ENCODE measurements at places on chromosomes 3 and 15. TPM values are rescaled to one million over a fixed set of nuclear protein-coding genes. Genes with fewer than 3 reads are reported as not detected.

GRCh38 chr15:100434561-100434960 is 92.8 kb upstream of the ADAMTS17 start:
- H3K27me3 ChIP-seq, result peaks cover under 1% of the 10 kb centered on the region
- DNase-seq, result no peak
- H3K27ac ChIP-seq, result no peak overlapping the region
- no peak overlapping the region for H3K4me3 ChIP-seq

Gene SOX2
- 0.39 TPM for total RNA-seq

- no peak overlapping the region for H3K4me3 ChIP-seq
- peaks cover 15% of the 10 kb centered on the region for H3K27me3 ChIP-seq
- DNase-seq, result no peak
- peaks cover 3% of the 10 kb centered on the region for H3K36me3 ChIP-seq
- no peaks in the 10 kb centered on the region for H3K4me1 ChIP-seq
- H3K27ac ChIP-seq, result no peak overlapping the region
Measured at GRCh38 chr3:125967156-125967555, 1.8 kb upstream of the ROPN1B start.

Gene FBXW12
- not detected for total RNA-seq

- no peaks in the 10 kb centered on the region for H3K36me3 ChIP-seq
- H3K27ac ChIP-seq, result no peak overlapping the region
- H3K4me1 ChIP-seq, result no peaks in the 10 kb centered on the region
Measured at GRCh38 chr15:64740311-64741170, 34.8 kb downstream of the RBPMS2 start.

DNA sequence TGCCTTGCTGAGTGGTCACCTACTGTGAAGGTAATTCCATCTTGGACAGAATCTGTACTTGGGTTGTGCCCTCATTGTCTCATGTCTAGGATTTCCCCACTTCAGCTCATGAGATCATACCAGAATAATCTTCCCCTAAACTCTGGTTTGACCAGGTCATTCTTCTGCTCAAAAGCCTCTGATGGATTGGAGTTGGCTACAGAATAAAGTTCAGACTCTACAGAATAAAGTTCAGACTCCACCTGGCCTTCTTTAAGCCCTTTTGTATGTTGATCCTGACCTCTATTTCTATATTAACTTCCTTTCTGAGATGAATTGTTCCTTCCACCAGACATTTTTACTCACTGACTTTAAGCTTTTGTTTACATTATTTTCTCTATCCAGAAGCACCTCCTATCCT is 6.4 kb upstream of the GLCE start:
- H3K36me3 ChIP-seq, result peaks cover 1% of the 10 kb centered on the region
- no peak for DNase-seq
- H3K27ac ChIP-seq, result no peak overlapping the region
- peaks cover 21% of the 10 kb centered on the region for H3K27me3 ChIP-seq

Gene TRIM42
- total RNA-seq, result not detected

DNA sequence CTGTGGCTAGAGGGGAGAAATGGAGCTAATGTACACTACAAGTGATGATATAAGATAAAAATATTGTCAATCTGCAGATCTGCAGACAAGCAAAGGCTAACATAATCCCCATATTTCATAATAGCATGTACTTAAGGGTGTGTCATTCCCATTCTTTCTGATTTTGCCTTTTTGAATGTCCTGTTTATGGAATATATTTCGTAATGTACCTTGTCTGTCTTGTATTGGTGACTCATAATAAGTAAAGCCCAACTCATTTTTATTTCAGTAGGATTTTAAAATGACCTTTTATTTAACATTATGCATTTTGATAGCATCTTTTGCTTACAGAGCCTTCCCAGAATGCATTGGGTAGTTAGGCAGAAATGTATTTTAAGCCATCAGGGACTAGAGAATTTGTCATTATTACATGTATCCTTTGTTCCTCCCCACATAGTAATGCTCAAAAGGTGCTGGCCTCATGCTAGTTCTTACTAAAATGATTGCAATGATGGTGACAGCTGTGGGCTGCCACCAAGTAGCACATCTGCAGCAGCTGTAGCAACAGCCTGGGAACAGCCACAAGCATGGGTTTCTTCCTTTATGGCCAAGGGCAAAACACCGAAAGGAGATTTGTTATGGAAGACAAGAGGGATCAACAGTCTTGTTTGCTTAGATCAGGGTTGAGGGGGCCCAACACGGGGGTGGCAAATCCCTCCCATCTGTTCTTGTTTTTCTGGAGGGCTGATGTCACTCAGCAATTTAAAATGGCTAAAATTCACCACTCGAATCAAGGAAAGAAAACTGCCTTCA is 188.5 kb downstream of the CADPS start:
- H3K36me3 ChIP-seq, result no peaks in the 10 kb centered on the region
- H3K4me3 ChIP-seq, result no peak overlapping the region
- H3K27ac ChIP-seq, result no peak overlapping the region

- H3K27me3 ChIP-seq, result no peaks in the 10 kb centered on the region
- H3K36me3 ChIP-seq, result peaks cover 5% of the 10 kb centered on the region
- no peak for DNase-seq
- no peaks in the 10 kb centered on the region for H3K4me1 ChIP-seq
- no peak overlapping the region for H3K4me3 ChIP-seq
Measured at GRCh38 chr15:40222131-40222530, 16.7 kb upstream of the PAK6 start.

- H3K27me3 ChIP-seq, result no peaks in the 10 kb centered on the region
- H3K36me3 ChIP-seq, result no peaks in the 10 kb centered on the region
- H3K4me3 ChIP-seq, result no peak overlapping the region
- peak overlapping the region; percentile 33 for H3K27ac ChIP-seq
- DNase-seq, result no peak
Measured at GRCh38 chr3:17183951-17184550, 299.3 kb downstream of the PLCL2 start.

GRCh38 chr3:141227752-141228151 is 3.9 kb upstream of the PXYLP1 start:
- H3K27me3 ChIP-seq, result peaks cover 39% of the 10 kb centered on the region
- DNase-seq, result no peak
- H3K4me1 ChIP-seq, result peaks cover 21% of the 10 kb centered on the region
- H3K27ac ChIP-seq, result no peak overlapping the region

DNA sequence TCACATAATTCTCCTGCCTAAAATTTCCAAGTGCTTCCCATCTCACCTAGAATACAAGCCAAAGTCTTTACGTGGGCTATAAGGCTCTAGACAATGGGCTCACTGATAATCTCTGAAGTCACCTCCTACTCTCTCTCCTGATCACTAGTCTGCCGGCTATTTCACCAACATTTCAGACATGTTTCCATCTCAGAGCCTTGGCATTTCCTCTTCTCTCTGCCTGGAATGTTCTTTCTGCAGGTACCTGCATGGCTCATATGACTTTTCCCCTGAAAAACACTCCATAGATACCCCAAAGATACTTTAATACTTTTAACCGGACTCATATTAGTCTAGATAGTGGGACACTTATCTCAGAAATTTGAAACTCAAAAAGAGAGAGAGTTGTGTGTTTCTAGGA is 32.7 kb downstream of the CD200 start:
- no peaks in the 10 kb centered on the region for H3K36me3 ChIP-seq
- H3K27ac ChIP-seq, result peak overlapping the region; percentile 40
- H3K4me3 ChIP-seq, result no peak overlapping the region

DNA sequence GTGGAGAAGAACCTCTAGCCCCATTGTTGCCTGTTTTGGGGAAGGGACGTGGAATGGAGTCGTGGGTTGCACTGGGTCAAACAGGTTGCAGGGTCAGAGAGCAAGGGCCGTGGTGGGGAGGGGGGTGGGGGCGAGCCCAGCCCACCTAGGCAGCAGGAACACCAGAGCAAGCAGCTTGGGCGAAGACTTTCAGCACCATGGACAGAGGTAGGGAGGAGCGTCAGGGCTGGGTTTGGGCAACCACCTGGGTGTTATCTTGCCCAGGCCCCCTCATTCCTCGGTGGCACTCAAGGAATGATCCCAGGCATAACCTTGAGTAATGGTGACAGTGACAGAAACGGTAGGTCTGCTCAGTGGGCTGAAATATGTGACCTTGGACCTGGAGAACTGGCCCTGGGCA is 45.9 kb upstream of the TMEM115 start:
- no peaks in the 10 kb centered on the region for H3K36me3 ChIP-seq
- peaks cover 48% of the 10 kb centered on the region for H3K27me3 ChIP-seq
- H3K27ac ChIP-seq, result no peak overlapping the region
- no peak overlapping the region for H3K4me3 ChIP-seq

- peaks cover 7% of the 10 kb centered on the region for H3K4me1 ChIP-seq
- no peaks in the 10 kb centered on the region for H3K27me3 ChIP-seq
- no peak overlapping the region for H3K4me3 ChIP-seq
- H3K27ac ChIP-seq, result no peak overlapping the region
- DNase-seq, result peak; percentile 28
Measured at GRCh38 chr3:4350789-4351163, 47.6 kb downstream of the SETMAR start.

DNA sequence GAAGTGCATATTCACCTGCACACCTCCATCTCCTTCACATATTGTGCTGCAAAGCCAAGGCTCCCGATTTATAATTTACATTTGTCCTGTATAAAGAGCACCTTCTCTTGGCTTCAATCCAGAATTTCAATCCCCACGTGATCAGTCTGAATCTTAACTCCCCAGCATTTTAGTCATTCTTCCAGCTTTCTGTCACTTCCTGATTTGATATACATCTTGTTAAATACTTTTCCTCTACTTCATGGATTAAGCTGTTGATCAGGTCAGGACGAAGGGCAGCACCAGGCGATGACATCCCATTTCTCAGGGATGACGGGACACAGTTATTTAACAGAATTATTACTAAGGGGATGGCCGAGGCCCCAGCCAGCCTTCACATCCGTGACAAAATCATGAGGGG is 212.5 kb downstream of the EPHB1 start:
- no peak overlapping the region for H3K27ac ChIP-seq
- H3K4me1 ChIP-seq, result no peaks in the 10 kb centered on the region
- no peak for DNase-seq
- no peak overlapping the region for H3K4me3 ChIP-seq

- H3K36me3 ChIP-seq, result peaks cover 6% of the 10 kb centered on the region
- H3K27me3 ChIP-seq, result no peaks in the 10 kb centered on the region
- no peak for DNase-seq
- no peak overlapping the region for H3K27ac ChIP-seq
- H3K4me3 ChIP-seq, result no peak overlapping the region
Measured at GRCh38 chr3:47994180-47994579, 22.0 kb downstream of the MAP4 start.

Gene ISLR
- total RNA-seq, result not detected

Gene CHSY1
- 25.0 TPM for total RNA-seq

GRCh38 chr3:79672075-79672474 is 95.7 kb downstream of the ROBO1 start:
- no peak overlapping the region for H3K27ac ChIP-seq
- H3K4me3 ChIP-seq, result no peak overlapping the region
- H3K36me3 ChIP-seq, result no peaks in the 10 kb centered on the region
- no peaks in the 10 kb centered on the region for H3K4me1 ChIP-seq

DNA sequence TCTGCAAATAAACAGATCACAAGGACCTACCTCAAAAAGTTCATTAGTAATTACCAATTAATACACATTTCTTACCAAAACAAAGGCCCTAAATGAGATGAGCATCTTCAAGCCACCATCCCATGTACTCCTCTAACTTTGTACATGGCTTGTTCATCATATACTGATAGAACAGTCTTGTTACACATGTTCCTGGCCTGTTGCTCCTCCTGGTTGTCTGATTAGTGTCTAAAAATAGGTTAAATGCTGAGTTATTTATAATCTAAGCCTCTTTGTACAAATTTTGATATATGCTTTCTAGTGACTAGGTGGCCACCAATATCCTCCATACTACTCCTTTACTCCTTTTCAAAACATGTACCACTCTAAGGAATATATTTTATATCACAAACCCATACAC is 25.0 kb downstream of the TBC1D5 start:
- no peaks in the 10 kb centered on the region for H3K27me3 ChIP-seq
- no peak overlapping the region for H3K27ac ChIP-seq
- no peaks in the 10 kb centered on the region for H3K36me3 ChIP-seq
- H3K4me3 ChIP-seq, result no peak overlapping the region
- no peak for DNase-seq

DNA sequence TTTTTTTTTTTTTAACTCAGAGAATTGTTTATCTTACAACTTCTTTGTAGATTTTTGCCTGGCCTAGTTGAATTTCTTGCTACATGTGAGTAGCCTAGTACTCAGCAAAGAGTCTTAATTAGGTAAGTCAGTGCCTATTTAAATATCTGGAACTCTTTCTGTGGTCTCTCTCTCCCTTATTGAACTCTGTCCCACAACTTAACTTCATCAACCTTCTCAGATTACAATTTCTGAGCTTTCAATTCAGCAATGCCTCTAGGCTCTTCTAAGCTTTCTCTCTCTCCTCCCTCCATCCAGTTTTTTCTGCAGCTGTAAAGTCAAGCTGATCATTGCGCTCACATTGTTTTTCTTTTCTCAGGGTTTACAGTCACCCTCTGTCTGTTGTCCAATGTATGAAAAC is 517.6 kb upstream of the ROBO1 start:
- no peak overlapping the region for H3K27ac ChIP-seq
- H3K36me3 ChIP-seq, result no peaks in the 10 kb centered on the region
- H3K4me1 ChIP-seq, result peaks cover 9% of the 10 kb centered on the region
- no peaks in the 10 kb centered on the region for H3K27me3 ChIP-seq
- no peak for DNase-seq

DNA sequence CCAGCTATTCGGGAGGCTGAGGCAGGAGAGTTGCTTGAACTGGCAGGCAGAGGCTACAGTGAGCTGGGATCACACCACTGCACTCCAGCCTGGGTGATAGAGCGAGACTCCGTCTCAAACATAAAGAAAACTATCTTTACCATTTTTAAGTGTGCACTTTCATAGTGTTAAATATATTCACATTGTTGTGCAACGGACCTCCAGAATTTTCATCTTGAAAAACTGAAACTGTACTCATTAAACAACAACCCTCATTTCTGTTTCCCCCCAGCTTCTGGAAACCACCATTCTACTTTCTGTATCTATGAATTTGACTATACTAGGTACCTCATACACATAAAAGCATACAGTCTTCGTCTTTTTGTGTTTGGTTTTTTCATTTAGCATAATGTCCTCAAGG is 375.1 kb downstream of the SHQ1 start:
- no peaks in the 10 kb centered on the region for H3K36me3 ChIP-seq
- DNase-seq, result no peak
- no peaks in the 10 kb centered on the region for H3K4me1 ChIP-seq

DNA sequence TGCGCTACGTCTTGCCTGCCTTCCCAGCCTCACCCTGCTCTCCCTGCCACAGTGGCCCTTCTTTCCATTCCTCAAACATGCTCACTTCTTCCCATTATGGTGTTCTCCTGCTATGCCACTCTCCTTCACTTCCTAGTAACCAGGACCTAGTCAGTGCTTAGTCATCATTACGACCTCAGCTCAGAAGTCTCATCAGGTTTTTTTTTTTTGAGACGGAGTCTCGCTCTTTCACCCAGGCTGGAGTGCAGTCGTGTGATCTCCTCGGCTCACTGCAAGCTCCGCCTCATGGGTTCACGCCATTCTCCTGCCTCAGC is 149.5 kb downstream of the GREM1 start:
- no peaks in the 10 kb centered on the region for H3K27me3 ChIP-seq
- peaks cover 4% of the 10 kb centered on the region for H3K36me3 ChIP-seq
- H3K4me3 ChIP-seq, result no peak overlapping the region
- no peak overlapping the region for H3K27ac ChIP-seq

- H3K27ac ChIP-seq, result peak overlapping the region; percentile 78
- H3K4me3 ChIP-seq, result no peak overlapping the region
- DNase-seq, result peak; percentile 55
- H3K36me3 ChIP-seq, result peaks cover 12% of the 10 kb centered on the region
- H3K4me1 ChIP-seq, result peaks cover 34% of the 10 kb centered on the region
- H3K27me3 ChIP-seq, result no peaks in the 10 kb centered on the region
Measured at GRCh38 chr3:71064956-71065763, 518.4 kb downstream of the FOXP1 start.

Gene CCR9
- total RNA-seq, result not detected

Gene TM4SF1
- 981 TPM for total RNA-seq

Data from Calu3 (cell line).